ENCODE measurements at places on chromosomes 2 and 18.

GRCh38 chr2:223418131-223418530, 184.0 kb downstream of the SCG2 start:
- DNase-seq = no peak

- DNase-seq = no peak
Observed at GRCh38 chr2:10390369-10390801, 57.7 kb downstream of the ODC1 start.

GRCh38 chr18:62828852-62829251, 113.5 kb downstream of the PHLPP1 start:
- DNase-seq = no peak

- DNase-seq = no peak
Observed at GRCh38 chr2:71603851-71604725, 150.7 kb downstream of the DYSF start.

- no peak for DNase-seq
Observed at GRCh38 chr2:106995556-106995955, 109.6 kb upstream of the ST6GAL2 start.

Data from activated CD8-positive, alpha-beta memory T cell treated with anti-CD3 and anti-CD28 coated beads for 4 hours (primary cell).